Suppressor macrophage treated with lipopolysaccharide for 1 hour (primary cell): ENCODE measurements at places on chromosomes 11 and 22.

DNA sequence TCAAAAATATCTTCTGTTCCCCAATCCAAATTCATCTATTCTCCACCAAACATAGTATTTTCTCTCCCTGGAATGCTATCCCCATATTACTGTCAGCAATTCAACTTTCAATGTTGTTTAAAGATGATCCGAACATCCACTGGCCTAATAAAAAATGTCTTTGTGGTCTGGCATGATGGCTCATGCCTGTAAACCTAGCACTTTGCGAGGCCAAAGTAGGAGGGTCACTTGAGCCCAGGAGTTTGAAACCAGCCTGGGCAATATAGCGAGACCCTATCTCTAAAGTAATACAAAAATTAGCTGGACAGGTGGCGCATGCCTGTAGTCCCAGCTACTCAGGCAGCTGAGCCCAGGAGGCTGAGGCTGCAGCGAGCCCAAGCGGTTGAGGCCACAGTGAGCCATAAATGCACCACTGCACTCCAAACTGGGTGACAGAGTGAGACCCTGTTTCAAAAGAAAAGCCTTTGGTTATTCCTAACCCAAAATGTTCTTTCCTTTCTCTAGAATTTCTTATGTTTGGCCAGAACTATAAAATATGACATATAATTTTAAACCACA lies 29.8 kb downstream of the SIK3 start:
- DNase-seq: no peak

GRCh38 chr22:35322126-35322525 lies 22.4 kb downstream of the TOM1 start:
- no peak for DNase-seq

GRCh38 chr11:128201009-128201408 lies 386.3 kb downstream of the ETS1 start:
- no peak for DNase-seq

- DNase-seq: no peak
Observed at GRCh38 chr11:82007521-82007920, 726.1 kb downstream of the FAM181B start.

- DNase-seq: no peak
Observed at GRCh38 chr22:46351767-46352166, 16.3 kb downstream of the TRMU start.

DNA sequence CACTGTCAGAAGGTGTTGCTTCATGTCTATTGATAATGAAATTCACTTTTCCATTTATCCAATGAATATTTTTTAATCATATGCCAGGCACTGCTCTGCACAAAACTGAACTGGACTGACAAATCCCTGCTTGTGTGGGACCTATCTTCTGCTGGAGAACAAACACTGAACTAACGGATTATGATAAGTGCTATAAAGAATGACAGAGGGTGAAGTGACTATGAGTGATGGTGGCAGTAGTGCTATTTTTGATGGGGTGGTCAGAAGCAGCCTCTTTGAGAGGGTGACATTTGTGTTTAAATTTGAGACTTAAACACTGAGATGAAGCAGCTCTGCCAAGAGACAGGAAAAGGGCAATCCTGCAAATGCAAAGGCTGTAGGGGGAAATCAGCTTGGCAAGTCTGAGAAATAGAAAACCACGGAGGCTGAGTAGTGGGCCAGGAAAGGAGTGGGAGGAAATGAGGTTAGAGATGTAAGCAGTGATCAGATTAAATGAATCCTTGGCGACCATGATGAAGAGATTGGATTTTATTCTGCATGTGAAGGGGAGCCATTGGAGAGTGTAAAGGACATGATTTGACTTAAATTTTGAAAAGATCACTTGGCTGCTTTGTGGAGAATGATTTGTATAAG lies 6.0 kb downstream of the TBCEL start:
- no peak for DNase-seq

- no peak for DNase-seq
Observed at GRCh38 chr11:42179216-42179615, 719.8 kb upstream of the LRRC4C start.

GRCh38 chr11:8307601-8308000 lies 43.9 kb upstream of the LMO1 start:
- no peak for DNase-seq

DNA sequence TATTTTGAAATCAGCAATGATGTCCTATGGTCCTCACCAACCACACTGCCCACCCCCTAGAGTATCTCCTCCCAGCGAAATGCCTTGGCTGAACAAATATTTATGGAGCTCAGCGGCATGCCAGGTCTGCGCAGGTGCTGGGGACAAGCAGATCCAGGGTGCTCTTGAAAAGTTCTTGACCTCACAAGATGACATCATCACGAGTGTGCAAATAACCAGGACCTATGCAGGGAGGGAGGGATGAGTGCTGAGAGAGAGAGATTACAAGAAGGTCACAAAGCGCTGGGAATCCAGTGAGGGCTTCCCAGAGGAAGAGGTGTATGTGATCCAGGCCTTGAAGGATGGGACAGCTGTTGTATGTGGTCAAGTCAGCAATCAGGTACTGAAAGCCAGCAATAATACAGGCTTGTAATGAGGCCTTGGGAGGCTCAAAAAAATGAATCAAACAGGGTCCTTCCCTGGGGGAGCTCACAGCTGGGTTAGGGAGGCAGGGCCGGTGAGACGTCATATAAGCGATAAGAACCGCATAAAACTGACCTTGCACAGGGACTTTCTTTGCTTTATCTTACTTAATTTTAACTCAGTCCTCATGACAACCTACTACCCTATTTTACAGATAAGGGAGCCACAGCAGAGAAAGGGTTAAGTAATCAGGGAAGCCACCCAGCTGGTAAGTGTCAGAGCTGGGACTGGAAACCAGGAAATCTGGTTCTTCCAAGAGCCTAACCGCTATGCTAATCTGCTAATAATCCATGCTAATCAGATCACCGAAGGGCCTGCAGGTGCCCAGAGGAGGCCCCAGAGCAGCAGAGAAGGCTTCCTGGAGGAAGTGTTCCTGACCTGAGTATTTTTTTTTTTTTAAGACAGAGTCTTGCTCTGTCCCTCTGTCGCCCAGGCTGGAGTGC lies 8.2 kb downstream of the ARRB1 start:
- DNase-seq: peak; percentile 60
